DMS153 (cell line): ENCODE measurements at places on chromosomes 5 and 9.

DNA sequence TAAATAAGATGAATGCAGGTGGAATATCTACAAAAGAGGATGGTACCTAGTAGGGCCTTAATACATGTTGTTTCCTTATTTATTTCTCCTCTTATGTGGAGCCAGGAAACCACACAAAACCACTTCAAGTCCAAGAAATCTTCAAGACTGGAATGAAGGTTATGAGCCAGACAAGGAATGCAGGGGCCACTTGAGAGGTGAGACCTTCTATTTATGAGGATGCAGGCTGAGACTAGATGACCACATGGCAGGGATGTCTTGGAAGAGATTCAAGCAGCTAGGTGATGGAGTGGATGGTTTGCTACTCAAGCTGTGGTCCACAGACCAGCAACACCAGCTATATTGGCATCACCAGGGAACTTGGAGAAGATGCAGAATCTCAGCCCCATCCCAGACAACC, 92.2 kb downstream of the TNC start:
- DNase-seq, result no peak

- DNase-seq, result no peak
These were observed 293.1 kb downstream of the ZSWIM6 start for GRCh38 chr5:61625137-61625561.

- DNase-seq, result no peak
These were observed 30.6 kb downstream of the MAP1B start for GRCh38 chr5:72137826-72138409.

DNA sequence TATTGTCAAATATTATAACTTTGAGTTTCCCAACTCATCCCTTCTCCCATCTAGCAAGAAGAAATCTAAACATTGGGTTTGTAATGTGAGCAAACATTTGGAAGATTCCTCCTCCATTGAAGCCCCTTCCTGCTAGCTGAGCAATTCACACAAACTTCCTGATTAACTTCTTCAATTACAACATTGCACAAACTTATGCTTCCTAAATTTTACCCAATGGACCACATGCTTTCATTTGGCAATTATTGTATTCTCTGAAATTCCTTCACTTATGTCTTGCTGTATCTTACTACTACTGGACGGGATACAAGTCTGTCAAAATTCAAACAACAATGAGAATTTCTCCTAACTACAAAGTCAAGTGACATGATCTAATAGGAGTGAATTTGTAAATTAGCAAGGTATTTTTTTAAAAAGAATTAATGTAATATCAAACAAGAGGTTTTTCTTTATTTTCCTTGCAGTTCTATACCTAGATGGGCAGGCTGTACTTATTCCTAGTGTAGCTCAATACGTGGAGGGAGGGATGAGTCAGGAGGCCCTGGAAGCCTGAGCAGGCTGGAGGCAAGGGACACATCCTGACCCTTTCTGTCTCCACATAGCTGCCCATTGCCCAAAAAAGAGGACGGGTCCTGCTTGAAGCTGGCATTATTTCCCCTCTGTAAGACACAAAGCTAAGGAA, 11.8 kb upstream of the IFNW1 start:
- DNase-seq, result no peak

DNA sequence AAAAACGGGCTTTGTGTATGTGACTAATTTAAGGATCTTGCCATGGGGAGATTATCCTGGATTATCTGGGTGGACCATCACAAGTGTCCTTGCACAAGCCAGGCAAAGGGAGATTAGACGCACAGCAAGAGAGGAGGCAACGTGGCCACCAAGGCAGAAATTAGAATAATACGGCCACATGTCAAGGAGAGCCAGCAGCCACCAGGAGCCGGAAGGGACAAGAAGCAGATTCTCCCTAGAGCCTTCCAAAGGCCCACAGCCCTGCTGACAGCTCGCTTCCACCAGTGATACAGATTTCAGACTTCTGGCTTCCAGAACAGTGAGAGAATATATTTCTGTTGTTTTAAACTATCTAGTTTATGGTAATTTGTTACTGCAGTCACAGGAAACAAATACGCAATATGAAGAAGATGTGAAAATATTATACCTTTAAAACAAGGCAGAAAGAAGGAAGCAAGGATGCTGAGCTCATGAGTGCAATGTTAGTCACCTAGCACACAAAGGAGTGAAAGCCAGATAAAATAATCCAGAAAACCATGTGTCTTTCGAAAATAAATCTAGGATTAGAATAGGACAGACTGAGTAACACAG, 28.7 kb upstream of the F2RL1 start:
- no peak for DNase-seq

- DNase-seq, result no peak
These were observed 78.5 kb downstream of the PRRT1B start for GRCh38 chr9:131623655-131624330.

DNA sequence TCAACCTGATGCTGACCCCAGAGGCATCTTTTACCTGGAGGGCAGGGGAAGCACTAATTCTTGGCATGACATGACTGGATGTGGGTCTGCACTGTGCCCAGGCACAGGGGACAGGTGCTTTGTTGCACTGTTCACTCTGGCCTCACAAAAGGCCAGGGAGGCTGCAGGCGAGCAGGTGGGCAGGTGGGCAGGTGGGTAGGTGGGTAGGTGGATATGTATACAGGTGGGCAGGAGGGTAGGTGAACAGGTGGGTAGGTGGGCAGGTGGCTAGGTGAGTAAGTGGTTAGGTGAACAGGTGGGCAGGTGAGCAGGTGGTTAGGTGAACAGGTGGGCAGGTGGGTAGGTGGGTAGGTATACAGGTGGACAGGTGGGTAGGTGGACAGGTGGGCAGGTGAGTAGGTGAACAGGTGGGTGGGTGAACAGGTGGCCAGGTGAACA, 1.5 kb downstream of the PAEP start:
- no peak for DNase-seq

DNA sequence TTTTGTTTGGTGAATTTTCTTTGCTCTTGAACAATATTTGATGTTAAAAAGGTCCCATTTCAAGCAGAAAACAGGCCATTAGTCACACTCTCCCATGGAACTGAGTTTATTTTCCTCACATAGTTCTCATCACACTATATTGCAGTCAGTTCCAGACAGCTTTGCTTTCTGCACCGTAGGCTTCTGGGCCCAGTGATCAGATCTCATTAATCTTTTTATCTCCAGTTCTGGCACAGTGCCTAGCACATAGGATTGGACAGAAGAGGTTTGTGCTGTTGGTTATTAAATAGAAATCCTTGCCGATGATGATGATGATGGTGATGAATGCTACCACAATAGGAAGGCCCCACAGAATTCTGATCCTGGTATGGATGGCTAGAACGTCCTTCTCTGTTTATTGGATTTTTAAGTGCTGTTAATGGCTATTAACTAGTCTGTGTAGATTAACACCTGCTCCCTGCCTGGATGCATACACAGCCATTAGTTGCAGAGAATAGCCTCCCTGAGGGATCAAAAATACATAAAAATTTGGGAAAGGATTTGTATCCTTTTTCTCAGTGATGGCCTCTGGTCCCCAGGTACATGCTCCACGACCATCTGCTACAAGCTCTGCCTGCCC, 52.0 kb upstream of the NTRK2 start:
- DNase-seq, result no peak

DNA sequence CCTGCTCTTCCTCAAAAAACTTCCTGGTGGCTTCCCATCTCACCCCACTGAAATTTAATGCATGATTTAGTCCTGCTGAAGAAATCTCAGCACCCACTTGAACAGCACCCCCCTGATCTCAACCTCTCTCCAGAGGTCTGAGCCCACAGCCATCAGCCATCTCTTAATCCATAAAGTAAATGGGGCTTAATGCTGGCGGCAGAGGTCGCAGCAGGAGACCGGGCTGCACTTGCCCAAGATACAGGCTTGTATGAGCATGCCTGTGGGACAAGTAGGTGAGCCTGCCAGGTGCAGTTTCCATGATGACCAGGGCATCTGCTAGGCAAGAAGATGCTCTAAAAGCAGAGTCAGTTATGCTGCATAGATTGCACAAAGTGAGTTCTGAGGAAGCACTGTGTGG, 52.4 kb upstream of the CTXN3 start:
- no peak for DNase-seq

- no peak for DNase-seq
These were observed 4.0 kb downstream of the IL7R start for GRCh38 chr5:35860686-35861085.

DNA sequence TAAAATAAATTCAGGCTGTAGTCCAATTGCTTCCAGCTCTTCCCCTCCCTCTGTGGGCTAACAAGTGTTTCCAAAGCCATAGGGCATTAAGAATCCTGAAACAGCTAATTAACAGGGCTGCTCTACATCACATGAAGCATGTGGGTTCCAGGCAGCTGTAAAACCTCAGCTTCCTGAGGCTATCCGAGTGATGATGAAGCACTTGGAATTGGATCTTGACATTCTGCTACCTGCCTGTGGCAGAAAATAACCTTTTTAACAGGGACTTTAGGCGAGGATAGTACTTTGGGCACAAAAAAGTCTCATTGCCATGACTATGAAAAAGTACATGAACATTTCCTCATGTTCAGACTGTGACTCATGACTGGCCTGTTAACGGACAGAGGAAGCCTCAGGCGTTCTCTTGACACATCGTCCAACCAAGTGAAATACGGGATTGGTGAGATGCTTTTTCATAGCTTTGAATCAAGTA, 107.2 kb downstream of the PDE4D start:
- DNase-seq, result no peak

GRCh38 chr5:2905741-2906140, 154.3 kb upstream of the IRX2 start:
- DNase-seq, result no peak

DNA sequence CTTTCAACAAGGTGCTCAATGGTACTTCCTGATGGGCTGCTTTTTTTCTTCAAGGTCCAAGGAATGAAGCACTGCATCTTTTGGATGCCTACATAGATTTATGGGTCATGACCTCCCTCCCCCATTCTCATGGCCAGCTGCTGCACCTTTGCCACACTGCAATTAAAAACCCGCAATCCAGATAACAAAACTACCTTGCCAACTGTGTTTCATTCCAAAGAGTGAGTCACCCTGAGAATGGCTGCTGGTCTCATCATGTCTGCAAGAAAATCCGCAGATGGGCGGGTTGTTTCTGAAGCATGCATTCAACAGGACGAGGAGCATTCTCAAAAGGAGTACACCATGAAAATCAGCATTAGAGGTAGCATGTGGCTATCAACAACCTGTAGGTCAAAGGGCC, 139.8 kb downstream of the ELAVL2 start:
- no peak for DNase-seq

DNA sequence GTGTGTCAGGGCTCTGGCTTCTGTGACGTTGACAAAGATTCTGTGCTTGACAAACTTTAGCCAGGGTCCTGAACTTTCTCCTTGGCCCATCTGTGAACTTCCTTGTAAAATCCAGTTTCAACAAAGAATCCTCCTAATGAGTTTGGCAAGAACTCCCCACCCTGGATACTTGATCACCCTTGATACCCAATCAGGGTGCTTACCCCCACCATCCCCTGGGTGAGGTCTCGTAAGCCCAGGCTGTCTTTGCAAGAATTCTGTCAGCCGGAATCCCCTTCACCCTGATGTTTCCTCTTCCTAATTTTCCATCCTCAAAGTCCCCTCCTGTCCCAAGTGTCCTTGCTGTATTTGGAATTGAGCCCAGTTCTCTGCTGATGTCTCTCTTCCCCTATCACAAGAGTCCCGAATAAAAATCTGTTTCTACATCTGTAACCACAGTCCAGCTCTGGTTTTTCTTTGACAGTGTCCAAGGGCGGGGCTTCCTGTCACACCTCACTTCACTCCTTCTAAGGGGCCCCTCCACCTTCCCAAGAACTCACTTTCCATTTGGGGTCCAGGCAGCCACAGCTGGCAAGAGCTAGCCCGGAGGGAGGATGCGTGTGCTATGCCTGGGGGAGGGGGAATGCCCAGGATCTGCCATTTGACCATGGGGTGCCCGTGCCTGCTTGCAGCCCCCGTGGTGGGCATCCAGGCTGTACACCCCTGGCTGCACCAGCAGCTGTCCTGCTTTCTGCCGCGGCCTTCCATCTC, 2.7 kb upstream of the CARD19 start:
- DNase-seq, result no peak

DNA sequence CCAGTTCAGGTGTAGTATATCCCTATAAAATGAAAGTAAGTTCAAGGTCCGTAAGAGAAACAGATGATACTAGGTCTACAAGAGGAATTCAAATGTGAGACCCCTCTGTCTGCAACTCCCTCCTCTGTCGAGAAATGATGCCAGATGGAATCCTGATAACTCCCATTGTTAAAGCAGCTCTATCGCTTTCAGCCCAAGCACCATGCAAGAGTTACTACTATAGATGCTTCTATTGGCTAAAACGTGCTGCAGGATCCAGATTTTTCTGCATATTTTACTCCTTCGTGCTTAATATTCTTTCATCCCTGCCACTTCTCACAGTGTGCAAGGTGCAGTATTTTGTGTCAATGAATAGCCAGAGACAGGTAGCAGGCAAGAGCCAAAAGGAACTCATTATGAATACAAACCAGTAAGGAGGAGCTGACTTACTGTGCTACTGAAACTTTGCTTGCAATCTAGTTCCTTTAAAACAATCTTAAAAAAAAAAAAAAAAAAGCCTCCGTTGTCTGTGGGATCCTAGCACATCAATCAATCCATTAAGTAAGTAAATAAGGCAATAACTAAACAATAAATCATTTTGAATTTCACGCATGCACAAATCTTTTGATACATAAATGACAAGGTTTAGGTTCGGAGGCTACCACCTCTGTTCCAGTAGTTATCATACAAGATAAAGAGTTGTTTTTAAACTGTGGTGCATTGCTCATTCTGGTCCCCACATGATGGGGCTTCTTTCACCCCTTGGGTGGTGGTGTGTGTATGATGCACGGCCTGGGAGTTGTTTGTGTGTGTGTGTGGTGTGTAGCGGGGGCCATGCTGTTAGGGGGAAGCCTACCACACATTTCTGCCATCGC, 151.1 kb upstream of the MPDZ start:
- DNase-seq, result peak; percentile 19

GRCh38 chr9:120923620-120924328, 2.8 kb downstream of the TRAF1 start:
- DNase-seq, result no peak

GRCh38 chr9:35741740-35742139, 7.3 kb downstream of the GBA2 start:
- DNase-seq, result no peak

GRCh38 chr5:153543288-153543687, 52.8 kb downstream of the GRIA1 start:
- no peak for DNase-seq

DNA sequence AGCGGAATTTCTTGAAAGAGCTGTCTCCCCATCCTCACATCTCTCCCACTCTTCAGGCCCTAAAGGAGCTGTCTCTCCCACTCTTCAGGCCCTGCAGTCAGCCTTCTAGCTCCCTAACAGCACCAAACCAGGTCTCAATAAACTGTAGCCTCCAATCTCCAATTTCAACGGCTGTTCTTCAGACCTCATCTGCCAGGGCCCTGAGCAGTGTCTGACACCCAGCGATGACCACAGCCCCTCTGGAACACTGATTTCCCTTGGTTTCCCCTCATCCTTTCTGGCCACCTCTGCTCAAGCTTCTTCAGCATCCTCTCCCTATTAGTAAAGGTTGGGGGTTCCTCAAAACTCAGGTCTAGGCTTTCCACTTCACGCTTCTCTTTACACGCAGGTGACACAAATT, 1.6 kb upstream of the P4HA2 start:
- no peak for DNase-seq

GRCh38 chr5:10633271-10634049, 69.6 kb downstream of the ANKRD33B start:
- no peak for DNase-seq

- no peak for DNase-seq
These were observed 14.3 kb downstream of the CCDC112 start for GRCh38 chr5:115282131-115282530.
